ENCODE measurements at places on chromosomes 2 and 18.

- DNase-seq: no peak
Measured at GRCh38 chr2:157849591-157849990, 26.5 kb downstream of the ACVR1 start.

DNA sequence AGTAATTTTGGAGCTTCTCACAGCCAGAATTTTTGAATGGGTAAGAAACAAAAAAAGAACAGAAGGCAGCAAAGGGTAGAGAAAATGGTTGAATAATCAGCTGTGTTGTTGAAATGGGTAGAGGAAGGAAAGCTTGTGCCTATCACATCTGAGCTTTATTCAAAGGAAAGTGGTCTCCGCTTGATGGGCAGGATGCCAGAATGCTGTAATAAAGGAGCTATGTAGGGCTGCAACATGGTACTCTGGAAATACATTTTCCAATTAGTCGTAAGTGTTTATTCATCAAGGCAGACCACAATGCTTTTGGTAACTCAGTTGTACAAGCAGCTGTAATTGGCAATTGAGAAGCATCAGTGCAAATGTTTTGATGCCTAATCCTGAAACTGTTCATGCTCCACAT lies 196.9 kb downstream of the ICOS start:
- no peak for DNase-seq

DNA sequence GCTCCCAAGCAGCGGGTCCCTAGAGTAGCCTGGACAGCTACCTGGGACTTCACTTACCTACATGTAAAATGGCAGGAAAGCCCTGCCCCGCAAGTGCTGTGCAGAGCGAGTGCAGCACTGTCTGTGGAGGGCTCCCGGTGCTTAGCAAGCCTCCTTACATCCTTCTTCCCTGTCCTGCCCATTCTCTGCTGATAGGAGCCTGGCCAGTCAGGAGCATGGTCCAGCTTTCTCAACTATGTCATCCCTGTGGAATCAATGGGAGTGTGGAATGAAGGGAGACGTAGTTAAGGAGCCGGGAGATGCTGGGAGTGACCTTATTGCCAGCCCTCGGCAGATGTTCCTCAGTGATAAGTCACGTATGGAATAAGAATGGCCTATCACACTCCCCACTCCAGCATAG lies 661.9 kb upstream of the ID2 start:
- no peak for DNase-seq

DNA sequence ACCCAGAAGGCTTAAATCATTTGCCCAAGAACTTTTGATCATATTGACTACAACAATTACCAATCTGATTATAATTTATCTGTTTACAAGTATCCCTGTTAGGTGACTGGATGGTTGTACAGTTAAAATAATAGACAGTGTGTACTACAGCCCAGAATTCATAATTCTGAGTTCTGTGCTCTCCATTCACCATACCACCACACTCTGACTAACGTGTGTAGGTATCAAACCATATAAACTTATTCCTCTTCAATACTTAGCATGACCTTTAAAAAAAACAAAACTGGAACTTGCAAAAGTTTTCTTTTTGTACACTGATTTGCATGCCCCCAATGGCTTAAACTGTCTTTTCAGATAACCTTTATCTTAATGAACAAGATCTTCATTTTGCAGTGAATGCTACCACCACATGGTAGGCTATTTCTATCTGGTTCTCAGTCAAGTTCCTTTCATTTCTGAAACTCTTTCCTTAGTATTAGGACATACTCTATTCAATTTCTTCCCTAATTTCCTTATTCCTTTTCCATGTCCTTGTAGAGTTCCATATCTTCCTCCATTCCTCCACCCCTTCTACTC lies 50.9 kb downstream of the SOS1 start:
- no peak for DNase-seq

- DNase-seq: no peak
Measured at GRCh38 chr2:190974629-190975361, 39.2 kb downstream of the STAT1 start.

- no peak for DNase-seq
Measured at GRCh38 chr2:117339980-117340379, 474.5 kb upstream of the DDX18 start.

- no peak for DNase-seq
Measured at GRCh38 chr18:51278045-51278649, 80.7 kb upstream of the MEX3C start.

- DNase-seq: no peak
Measured at GRCh38 chr2:114933671-114934241, 491.3 kb downstream of the DPP10 start.

- DNase-seq: no peak
Measured at GRCh38 chr18:24388957-24389356, 8.7 kb downstream of the OSBPL1A start.

GRCh38 chr2:81739966-81740365 lies 1435.4 kb upstream of the LRRTM1 start:
- no peak for DNase-seq

DNA sequence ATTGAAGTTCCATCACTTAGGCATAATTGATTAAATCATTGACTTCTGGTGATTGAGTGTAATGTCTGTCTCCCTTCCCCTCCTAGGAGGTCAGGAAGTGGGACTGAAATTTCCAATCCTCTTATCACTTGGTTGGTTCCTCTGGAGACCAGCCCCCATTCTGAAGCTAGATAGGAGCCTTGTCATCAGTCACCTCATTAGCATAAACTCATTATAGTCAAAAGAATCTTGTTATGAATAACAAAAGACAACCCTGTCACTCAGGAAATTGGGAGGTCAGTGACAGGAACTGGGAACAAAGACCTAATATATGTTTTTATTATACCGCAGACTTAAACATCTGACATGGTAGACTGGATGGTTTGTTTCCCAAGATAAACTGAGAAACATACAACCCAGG lies 60.7 kb upstream of the GAREM2 start:
- DNase-seq: no peak

GRCh38 chr2:48045613-48046012 lies 139.3 kb upstream of the FBXO11 start:
- DNase-seq: no peak

- no peak for DNase-seq
Measured at GRCh38 chr18:37529863-37530262, 35.7 kb downstream of the CELF4 start.

DNA sequence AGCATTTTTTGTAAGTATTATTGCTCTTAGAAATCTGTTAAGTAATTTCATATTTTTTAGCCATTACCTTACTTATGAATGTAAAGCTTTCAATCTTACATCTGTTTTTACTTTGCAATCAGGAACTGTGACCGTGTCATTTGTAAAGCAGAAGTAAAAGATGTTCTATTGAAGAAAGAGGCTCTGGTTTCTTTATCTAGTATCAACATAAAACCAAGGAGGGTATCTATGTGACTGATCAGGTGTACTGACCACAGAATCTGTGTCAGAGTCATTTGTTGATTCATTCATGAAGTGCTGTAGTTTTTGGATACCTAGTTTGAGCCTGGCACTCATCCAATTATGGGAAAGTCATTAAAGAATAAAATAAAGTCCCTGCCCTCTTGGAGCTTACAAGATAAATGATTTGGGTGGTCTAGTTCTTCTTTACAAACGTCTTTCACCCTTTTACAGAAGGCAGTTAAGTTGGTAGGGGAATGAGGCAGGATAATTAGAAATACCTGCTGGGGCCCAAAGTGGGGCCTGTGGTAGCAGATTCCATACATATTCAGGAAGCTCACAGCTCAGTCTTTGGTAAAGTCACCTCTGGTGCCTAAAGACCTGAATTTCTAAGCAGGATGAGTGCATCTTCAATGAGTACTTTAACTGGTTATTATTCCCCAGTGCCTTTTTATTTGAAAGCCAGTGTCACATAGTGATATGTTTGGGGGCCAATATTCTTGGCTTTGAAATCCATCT lies 260.6 kb upstream of the NT5C1B start:
- DNase-seq: no peak

DNA sequence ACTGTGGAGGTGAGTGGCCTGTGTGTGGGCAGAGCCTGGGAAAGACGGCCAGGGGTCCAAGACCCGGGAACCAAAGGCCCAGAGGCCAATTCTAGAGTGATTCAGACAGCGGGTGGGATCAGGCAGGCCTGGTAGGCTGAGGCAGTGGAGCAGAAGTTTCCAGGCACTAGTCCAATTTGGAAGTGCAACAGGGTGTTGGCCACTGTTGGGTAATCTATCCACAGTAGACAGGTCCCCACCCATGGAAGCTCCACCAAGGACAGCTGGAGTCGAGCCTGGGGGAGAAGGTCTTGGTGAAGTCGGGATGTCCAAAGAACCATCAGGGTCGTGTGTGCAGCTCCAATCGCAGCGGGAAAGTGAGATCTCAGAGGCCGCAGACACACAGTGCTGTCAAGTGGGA lies 125.8 kb upstream of the COPS8 start:
- DNase-seq: no peak

DNA sequence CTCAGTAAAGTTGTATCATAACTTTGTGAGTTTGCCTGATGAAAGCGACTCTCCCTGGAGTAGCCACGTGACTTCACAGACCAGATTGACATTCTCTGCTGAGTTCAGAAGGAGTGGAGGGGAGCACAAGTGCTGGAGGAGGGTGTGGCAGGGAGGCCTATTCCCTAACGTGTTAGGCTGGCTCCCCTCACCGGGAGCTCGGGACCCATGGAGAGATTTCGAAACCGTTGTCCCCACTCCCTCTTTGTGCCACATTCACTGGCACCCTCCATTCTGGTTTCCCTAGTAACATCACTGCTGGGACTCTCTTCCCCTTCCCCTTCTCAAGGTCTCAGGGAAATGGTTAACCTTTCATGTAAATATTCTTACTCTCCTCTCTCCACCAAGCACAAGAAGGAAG lies 279.9 kb downstream of the ALPK2 start:
- no peak for DNase-seq

GRCh38 chr18:23738151-23738550 lies 48.9 kb downstream of the LAMA3 start:
- DNase-seq: no peak

DNA sequence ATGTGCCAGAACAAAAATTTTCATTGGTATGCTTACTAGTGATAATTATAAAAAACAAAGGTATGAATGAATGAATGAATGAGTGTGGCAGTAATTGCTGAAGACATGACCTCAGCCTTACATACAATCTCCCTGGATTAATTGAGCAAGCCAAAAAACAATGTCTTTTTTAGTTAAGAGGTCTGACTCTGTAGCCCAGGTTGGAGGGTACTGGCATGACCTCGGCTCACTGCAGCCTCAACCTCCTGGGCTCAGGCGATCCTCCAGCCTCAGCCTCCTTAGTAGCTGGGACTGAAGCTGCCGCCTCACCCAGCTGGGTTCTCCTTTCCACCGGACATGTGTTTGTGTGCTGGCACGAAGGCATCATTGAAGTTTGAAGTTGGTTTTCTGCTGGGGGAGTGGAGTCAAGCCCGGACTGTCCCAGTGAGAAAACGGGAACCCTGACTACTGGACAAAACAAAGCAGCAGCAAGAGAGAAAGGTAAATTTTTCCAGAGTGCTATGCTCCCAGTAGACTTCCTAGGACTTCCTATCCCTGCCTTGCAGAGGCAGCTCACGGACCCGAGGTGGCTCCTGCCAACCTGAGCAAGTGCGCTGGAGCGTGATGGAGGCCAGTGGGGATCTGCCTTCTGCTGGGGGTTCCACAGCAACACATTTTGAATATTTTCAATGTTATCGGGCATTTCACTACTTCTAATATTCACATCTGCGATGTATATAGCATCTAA lies 6.4 kb upstream of the IMP4 start:
- no peak for DNase-seq

All from stromal cell of bone marrow (primary cell).